Stimulated activated CD8-positive, alpha-beta memory T cell treated with anti-CD3 and anti-CD28 coated beads, Interleukin-15, amount 100 ng/mL, for 4 hours (primary cell): ENCODE measurements at places on chromosomes 1 and 21.

DNA sequence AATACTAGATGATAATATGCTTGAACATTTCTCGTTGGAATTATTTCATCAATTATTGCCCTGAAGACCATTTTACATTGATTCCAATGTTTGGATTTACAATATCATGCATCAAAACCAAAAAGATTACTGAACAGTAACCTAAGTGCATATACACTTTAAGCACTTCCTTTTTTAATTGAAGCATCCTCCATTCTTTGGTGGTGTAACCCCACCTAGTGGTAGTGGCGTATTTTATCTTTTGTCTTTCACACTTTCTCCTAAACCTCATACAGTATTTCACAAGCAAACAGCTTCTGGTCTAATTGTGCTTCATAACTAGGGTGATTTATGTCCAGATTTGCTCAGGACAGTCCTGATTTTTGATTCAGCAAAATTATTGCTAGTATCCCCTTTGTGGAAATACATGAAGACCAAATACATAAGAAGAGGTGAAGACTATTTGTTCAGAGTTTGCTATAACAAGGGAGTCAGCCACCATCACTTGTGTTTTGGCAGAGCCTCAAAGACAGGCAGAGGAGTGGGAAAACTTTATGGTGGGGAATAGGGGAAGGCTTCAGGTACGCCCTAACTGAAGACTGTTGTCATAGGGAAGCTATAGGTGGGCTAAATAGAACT, 3.4 kb upstream of the NVL start:
- DNase-seq, result no peak

- no peak for DNase-seq
Measured at GRCh38 chr1:186793582-186793927, 35.2 kb upstream of the PLA2G4A start.

DNA sequence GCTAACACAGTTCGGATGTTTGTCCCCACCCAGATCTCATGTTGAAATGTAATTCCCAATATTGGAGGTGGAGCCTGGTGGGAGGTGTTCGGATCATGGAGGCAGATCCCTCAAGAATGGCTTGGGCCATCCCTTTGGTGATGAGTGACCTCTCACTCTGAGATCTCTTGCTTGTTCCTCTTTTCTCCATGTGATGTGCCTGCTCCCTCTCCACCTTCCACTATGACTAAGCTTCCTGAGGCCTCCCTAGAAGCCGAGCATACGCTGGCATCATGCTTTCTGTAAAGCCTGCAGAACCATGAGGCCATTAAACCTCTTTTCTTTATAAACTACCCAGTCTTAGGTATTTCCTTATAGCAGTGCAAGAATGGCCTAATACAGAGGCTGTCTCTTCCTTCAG, 8.1 kb upstream of the PLA2G5 start:
- no peak for DNase-seq

GRCh38 chr1:187051618-187052232, 223.0 kb downstream of the PLA2G4A start:
- DNase-seq, result no peak

DNA sequence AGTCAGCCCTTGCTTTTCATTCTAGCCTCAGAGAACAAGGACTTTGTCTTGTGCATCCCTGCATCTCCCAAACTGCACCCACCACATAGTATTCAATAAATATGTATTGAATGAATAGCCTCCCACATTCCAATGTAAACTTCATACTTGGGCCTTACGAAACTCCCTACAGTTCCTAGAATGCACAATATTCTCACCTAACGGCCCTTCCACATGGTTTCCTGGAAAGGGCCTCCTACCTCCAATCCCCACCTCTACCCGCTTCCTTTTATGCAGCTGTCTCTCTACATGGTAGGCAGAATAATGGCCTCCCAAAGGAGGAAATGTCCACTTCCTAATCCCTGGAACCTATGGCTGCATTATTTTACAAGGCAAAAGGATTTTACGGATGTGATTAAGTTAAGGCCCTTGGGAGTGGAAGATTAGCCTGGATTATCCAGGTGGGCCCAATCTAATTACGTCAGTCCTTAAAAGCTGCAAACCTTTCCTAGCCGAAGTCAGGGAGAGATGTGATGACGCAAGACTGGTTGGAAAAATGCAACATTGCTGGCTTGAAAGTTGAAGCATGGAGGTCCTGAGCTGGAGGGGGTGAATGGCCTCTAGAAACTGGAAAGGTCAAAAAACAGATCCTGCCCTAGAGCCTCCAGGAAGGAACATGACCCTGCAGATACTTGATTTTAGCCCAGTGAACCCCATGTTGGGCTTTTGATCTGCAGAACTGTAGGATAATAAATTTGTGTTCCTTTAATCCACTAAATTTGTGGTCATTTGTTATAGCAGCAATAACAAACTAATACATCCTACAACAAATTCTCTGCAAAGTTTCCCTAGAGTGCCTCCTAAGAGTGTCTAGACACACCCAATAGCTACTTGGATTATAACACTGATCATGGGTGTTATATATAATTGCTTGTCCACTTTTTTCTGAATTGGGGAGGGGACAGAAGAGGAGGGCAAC, 5.2 kb upstream of the PIK3C2B start:
- DNase-seq, result no peak

DNA sequence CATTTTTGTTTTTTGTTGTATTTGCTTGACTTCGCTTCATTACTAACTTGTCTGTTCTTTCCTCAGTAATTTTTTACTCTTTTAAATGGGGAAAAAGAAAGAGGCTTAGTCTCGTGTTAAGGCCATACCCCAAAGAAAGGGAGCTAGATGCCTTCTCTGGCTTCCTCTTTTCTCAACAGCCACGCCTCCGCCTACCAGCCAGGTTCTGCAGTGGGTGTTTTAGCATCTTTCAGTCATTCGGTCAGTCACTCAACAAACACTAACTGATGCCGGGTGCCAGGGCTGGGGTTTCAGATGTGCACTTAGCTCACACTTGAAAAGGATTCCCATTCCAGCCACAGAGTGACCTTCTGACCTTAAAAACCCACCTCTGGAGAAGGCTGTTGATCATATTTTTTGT, 46.3 kb upstream of the VAV3 start:
- no peak for DNase-seq

- no peak for DNase-seq
Measured at GRCh38 chr21:45470087-45470515, 65.1 kb downstream of the COL18A1 start.

DNA sequence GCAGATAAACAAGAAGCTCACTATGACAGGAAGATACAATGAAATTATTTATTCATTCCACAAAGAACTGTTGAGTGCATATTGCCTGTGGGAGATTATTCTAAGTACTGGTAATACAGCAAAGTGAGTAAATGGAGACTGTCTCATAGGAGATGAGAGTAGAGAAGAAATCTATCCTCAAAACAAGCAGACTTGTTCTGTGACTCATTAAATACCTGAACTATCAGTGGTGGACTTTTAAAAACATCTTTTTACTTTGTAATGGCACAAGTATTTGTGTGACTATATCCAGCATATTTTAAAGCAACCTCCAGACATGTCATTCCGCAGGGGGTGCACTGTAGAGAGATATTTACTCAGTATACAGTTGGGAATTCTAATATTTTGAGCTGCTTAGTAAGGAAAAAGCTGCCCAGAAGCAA, 259.2 kb downstream of the FMN2 start:
- DNase-seq, result no peak

GRCh38 chr1:230691615-230692014, 22.3 kb downstream of the AGT start:
- no peak for DNase-seq

DNA sequence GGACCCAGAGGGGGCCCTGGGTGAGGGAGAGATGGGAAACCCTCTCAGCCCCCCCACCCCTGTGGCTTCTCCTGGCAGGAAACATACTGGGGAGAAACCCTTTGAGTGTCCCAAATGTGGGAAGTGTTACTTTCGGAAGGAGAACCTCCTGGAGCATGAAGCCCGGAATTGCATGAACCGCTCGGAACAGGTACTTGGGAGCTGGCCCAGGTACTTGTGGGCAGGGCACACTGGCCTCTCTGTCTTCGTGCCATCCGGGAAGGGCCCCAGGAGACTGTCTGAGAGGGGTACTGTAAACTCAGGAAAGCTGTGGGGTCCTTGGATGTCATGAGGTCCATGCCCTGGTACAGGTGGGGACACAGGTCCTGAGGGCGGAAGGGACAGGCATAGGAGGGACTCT, 6.0 kb downstream of the ZBTB48 start:
- DNase-seq, result no peak

DNA sequence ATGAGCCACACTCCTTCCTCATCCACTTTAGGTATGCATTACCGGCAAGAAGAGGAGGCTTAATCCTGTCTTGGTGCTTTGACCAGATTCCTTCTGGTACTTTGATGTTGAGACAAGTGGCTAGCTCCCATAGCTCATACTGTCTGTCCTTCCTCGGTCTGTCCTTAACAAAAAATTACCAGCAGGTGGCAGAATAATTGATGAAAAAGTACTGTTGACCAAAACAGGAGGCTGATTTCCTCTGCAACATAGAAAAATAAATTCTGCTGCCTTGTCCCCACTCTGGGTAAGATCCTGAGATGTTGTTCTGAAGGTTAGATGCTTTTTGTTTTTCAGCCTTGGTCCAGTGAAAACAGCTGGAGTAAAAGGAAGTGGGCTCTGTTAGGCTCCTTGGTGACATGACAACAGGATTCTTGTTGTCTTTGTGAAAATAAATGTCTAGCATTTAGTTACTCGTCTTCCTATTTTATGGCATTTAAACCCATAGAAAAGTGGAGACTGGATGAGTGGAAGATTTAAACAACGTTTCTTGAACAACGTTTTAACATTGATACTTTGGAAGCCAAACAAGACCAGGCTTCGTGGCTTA, 11.2 kb upstream of the HJV start:
- no peak for DNase-seq

DNA sequence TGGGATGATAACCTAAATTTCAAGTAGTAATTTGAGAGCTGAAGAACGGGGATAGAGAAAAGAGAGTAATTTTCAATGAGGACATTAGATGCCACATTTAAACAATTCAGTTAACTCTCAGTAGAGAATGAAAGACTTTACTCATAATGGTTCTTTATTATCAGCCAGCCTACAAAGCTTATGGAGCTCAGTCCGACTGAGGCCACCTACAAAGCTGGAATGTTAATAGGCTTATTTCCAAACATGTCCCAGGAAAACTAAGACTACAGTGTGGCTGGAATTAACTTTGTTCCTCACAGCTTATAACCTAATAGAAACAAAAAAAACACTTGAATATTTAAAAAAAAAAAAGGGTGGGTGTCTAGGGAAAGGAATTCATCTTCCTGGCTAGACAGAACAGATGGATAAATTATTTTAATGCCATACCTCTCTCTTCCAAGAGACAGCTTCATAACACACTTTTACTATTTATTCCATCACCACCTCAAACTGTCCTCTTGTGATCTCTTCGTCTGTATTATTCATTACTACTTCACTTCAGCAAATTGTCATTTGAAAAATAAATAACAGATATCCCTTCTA, 9.8 kb downstream of the SLC19A2 start:
- no peak for DNase-seq

DNA sequence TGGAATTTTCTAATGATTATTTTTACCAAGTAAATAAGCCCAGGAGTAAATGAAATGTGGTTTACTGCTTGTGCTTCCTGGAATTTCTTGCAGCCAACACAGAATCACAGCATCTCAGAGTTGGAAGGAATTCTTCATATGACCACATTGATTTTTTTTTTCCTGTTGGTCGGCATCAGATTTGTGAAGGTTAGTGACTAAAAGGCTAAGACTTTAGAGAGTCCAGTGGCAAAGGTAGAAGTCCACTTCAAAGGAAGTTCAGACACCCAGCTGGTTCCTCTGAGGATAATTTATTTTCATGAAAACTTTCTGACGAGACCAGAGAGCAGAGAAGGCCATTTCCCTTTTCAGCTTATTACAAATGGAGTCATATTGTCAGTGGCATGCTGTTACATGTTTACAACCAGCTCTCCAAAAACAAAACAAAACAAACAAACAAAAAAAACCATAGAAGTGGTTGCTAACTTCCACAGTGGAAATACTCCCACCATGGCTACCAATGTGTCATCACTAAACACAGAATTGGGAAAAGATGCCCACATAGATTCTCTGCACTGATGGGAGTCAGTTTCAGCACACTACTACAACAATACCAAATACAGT, 77.2 kb upstream of the CDC42BPA start:
- no peak for DNase-seq

- no peak for DNase-seq
Measured at GRCh38 chr1:151620286-151620685, 8.4 kb downstream of the SNX27 start.

- no peak for DNase-seq
Measured at GRCh38 chr21:37711836-37712568, 204.3 kb downstream of the KCNJ6 start.

DNA sequence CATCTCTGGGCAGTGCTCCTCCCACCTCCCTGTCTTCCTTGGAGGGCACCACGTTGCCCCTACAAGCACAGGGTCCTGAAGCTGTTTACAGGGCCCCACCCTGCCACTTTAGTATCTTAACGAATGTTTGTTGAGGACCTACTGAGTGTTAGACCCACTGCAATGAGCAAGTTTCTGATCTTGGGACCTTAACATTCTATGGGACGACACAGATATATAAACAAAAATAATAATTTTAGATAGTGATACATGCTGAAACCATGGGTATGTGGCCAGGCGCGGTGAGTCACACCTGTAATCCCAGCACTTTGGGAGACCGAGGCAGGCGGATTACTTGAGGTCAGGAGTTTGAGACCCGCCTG, 10.1 kb downstream of the ENTREP3 start:
- DNase-seq, result no peak

DNA sequence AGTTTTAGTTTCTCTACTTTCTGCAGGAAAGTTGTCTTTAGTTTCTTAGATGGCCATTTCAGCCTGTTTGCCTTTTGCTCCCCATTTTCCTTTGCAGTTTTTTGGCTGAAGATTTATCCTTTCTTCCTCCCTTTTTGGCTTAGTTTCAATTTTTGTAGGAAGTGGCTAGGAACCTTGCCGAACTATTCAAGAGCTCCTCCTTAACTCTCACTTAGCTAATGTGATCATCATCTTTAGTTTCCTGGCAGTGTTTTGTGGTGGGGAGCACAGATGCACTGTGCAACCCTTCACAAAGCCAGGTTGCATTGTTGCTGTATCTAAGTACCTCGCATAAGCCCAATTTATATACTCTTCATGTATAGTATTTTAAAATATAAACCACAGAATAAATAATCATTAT, 28.8 kb upstream of the CCDC181 start:
- DNase-seq, result no peak

- no peak for DNase-seq
Measured at GRCh38 chr1:10440305-10440704, 9.5 kb upstream of the CORT start.

- DNase-seq, result no peak
Measured at GRCh38 chr1:235657747-235658526, 8.4 kb upstream of the GNG4 start.

DNA sequence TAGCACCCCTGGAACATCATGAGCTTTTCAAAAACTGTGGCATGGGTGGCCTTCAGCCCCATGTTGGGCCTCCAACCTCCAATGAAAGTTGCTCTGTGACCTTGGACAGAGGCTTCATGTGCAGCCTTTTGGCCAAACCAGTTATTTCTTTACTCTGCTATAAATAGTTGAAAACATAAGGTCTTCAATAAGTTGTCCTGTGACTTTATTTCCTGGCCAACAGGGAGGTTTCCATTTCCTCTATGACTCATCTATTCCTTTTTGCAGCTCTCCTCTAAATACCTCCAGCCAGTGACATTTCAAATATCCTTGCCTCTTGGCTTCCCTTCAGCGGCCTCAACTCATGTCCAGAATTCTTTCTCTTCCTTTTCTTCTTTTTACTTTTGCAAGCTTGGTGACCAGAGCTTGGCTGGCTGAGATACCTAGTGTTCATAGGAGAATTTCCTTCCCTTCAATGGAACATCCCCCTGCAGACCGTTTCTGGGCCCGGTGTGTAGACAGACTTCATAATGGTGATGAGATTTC, 22.7 kb upstream of the TRIM67 start:
- DNase-seq, result no peak

GRCh38 chr1:214632091-214632490, 29.1 kb downstream of the CENPF start:
- DNase-seq, result no peak
